NCI-H1105 (cell line): ENCODE measurements at places on chromosomes 5 and 9.

DNA sequence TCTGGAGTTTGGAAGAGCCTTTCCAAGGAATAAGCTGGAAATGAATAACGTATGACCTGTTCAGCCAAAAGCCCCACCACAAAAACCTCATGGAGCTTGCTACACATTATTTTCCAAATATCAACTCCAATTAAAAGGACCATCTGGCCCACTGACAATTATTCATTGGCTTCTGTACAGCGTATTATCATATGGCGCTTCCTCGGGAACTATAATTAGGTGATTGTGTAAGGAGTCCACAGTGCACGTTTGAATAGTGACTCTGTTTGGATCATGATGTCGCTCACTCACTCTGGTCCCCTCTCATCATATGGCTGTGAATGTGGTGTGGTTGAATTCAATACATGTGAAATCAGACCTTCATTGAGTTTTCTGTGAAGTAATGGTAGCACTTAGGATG, 52.1 kb downstream of the GDNF start:
- no peak for DNase-seq

- DNase-seq = no peak
These were observed 58.0 kb downstream of the RCL1 start for GRCh38 chr9:4850603-4851310.

DNA sequence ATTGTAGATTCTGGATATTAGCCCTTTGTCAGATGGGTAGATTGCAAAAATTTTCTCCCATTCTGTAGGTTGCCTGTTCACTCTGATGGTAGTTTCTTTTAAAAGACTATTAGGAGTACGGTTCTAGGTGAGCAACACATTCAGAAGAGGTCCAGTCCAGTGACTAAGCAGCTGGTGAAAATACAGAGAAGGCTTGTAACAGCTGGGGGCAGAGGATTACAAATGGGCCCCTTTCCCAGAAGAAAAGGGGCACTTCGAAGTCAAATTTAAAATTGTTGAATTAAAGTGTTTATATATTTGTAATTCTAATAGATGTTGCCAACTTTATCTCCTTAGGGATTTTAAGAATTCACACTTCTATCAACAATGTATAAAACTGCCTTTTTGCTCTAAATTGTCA, 720.5 kb downstream of the TLE4 start:
- DNase-seq = no peak

DNA sequence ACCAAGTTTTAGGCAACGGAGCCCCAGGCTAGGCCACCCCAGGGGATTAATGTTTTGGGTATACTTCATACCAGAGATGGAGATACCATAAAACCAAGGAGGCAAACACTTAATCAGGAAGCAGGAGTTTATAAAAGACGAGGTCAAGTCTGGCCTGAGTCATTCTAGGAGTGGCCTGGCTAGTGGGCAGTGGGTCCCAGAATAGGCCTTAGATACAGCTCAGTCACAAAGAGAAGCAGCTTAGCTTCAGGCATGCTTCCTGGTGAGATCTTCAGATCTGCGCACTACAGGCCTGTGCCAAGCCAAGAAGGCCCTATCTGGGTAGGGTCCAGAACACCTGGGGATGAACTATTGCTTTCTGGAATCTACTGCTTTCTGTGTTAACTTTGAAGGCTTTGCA, 20.6 kb upstream of the NR5A1 start:
- no peak for DNase-seq

DNA sequence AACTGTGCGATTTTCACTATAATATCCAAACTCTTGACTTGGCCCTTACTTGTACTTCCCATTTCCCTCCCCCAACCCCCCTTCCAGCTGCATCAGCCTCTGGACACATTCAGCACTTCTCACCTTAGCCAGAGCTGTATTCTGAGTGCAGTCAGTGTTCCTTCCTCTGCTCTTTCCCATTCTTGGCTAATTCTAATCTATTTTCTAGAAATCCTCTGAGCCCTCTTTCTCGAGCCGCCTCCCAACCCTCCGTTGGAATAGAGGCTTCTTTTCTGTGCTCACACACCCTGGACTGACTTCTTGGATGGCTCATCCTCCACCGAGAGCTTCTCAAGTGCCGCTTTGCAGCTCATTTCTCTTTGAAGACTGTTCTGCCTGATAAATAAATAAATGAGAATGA, 188.8 kb downstream of the NTRK2 start:
- no peak for DNase-seq
